ENCODE measurements at places on chromosomes 12 and 14.
A peak's percentile ranks its signal among the peaks of the same experiment; 100 is the strongest.

DNA sequence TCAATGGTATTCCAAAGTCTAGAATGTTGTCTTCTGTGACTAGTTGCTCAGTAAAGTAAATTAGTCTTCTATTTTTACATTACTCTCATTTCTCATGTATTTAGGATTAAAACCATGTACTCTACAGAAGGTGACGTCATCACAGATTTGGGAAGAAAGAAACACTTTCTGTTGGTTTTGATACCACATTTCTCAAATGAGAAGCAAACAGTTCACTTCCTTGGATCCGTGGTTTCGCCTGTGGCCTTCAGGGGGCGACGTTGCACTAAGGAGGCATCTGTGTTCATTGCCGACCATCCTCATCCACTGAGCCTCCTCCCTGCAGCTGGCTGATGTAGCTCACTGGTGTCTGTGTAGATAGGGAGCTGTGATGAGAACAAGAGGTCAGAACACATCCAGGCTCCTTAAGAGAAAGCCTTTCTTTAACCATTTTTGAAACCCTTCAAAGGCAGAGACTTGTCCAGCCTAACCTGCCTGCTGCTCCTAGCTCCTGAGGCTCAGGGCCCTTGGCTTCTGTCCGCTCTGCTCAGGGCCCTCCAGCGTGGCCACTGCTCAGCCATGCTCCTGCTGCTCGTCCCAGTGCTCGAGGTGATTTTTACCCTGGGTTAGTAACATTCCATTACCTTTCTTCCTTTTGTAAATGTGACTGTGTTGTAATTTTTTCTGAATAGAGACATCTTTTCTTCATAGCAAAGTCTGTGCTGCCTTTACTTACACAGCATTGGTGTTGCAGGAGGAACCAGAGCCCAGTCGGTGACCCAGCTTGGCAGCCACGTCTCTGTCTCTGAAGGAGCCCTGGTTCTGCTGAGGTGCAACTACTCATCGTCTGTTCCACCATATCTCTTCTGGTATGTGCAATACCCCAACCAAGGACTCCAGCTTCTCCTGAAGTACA is 220.6 kb upstream of the OR4E1 start:
- no peaks in the 10 kb centered on the region for H3K4me1 ChIP-seq
- H3K27me3 ChIP-seq, result no peaks in the 10 kb centered on the region

DNA sequence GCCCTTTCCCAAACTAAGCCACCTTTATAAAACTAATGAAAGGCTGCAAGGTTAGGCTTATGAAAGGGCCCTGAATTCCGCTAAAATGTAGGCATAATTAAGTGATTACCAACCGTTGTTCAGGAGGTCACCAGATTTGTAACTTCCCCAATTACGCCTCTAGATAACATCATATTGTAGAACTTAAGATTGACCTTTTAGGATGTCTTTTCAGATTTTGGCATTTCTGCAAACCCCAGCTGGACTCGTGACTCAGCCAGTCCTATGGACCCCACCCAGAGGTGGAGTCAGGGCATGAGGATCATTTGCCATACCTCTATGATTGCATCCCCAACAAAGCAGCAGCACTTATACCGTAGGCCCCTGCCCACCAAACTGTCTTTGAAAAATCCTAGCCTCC is 3.7 kb upstream of the LPCAT3 start:
- no peaks in the 10 kb centered on the region for H3K36me3 ChIP-seq
- peaks cover 17% of the 10 kb centered on the region for H3K4me1 ChIP-seq
- H3K27me3 ChIP-seq, result no peaks in the 10 kb centered on the region
- no peak overlapping the region for H3K27ac ChIP-seq
- no peak overlapping the region for H3K4me3 ChIP-seq

DNA sequence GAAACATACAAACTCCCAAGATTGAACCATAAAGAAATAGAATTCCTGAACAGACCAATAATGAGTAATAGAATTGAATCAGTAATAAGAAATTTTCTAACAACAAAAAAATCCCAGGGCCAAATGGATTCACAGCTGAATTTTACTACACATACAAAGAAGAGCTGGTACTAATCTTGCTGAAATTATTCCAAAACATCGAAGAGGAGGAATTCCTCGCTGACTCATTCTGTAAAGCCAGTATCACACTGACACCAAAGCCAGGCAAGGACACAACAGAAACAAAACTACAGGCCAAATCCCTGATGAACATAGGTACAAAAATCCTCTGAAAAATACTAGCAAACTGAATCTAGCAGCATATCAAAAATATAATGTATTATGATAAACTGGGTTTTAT is 367.8 kb upstream of the CLEC14A start:
- no peak for DNase-seq
- H3K27ac ChIP-seq, result no peak overlapping the region
- H3K4me3 ChIP-seq, result no peak overlapping the region
- H3K27me3 ChIP-seq, result no peaks in the 10 kb centered on the region
- H3K36me3 ChIP-seq, result no peaks in the 10 kb centered on the region
- H3K4me1 ChIP-seq, result no peaks in the 10 kb centered on the region

DNA sequence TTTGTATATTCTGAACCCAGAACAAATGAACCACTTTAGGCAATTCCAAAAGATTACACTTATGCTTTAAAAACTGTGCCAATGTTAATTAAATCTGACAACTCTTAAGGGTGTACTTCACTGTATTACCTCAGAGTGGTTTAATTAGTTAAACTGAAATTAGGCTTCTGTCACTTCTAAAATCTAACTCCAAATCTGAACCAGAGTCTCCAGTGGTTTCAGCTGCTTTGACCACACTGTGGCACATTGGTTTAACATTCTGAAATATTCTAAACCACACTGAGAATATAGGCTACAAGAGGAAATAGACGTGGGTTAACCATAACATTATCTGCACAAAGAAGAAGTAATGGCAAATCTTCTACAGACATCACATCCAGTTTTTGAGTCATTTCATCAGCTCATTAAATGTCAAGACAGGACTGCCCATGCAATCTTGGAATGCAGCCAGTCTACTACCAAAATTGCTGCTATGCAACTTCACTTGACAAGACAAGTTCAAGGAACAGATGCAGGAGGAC is 94.8 kb downstream of the LRP6 start:
- no peak for DNase-seq
- no peak overlapping the region for H3K27ac ChIP-seq
- H3K36me3 ChIP-seq, result no peaks in the 10 kb centered on the region
- H3K4me3 ChIP-seq, result no peak overlapping the region
- H3K27me3 ChIP-seq, result no peaks in the 10 kb centered on the region

DNA sequence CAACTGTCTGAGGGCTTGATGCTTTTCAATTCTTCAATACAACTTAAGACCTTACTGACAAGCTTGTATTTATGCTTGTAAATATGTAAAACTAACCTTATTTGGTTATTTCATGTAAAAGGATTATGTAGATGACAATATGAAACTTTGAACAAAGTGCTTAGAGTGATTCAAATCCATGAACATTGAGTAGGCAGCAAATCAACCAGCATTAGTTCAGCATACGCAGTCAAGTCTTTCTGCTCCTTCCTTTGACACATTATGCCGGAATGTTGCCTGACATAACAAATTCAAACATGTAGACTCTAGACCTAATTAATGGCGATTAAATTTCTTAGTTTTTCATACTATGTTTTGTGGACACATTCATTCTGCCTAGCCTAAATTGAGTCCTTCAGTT is 105.2 kb downstream of the FGD4 start:
- no peak for DNase-seq
- no peaks in the 10 kb centered on the region for H3K27me3 ChIP-seq
- no peak overlapping the region for H3K27ac ChIP-seq
- H3K36me3 ChIP-seq, result no peaks in the 10 kb centered on the region
- H3K4me3 ChIP-seq, result no peak overlapping the region

GRCh38 chr12:95517246-95517645 is 34.0 kb downstream of the USP44 start:
- no peaks in the 10 kb centered on the region for H3K4me1 ChIP-seq
- no peak for DNase-seq
- no peak overlapping the region for H3K4me3 ChIP-seq
- no peaks in the 10 kb centered on the region for H3K27me3 ChIP-seq
- no peak overlapping the region for H3K27ac ChIP-seq
- peaks cover 22% of the 10 kb centered on the region for H3K36me3 ChIP-seq

- H3K36me3 ChIP-seq, result no peaks in the 10 kb centered on the region
- H3K4me1 ChIP-seq, result no peaks in the 10 kb centered on the region
Observed at GRCh38 chr12:131197490-131197889, 243.8 kb downstream of the ADGRD1 start.

DNA sequence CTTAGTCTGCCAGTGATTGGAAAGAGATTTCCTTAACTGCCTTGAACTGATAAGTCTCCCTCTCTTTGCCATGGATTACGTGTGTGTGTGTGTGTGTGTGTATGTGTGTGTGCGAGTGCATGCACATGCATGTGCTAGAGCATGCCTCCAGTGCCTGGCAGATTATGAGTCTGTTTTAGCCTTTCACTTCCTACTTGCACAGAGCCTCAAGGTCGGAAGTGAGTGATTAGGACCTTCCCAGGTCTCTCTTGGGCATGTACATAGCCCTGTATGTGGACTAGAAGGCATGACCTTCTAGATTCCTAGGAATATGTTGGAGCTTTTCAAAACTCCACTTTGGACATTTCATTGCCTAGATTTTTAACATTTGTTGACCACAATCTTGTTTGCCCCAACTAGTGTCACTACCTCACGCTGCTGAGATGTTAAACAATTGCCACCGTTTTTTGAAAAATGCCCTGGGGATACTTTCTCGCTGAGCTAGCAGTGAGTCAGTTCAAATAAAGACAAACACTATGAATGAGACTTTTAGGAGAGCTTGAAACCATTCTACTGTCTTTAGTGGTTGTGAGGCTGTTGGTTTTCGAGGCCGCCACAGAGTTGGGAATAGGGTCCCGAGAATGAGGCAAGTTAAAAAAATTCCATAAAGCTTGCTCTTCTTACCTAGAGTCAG is 28.2 kb downstream of the KIAA0586 start:
- H3K4me1 ChIP-seq, result no peaks in the 10 kb centered on the region
- H3K27me3 ChIP-seq, result no peaks in the 10 kb centered on the region
- H3K27ac ChIP-seq, result no peak overlapping the region
- H3K36me3 ChIP-seq, result peaks cover 16% of the 10 kb centered on the region

DNA sequence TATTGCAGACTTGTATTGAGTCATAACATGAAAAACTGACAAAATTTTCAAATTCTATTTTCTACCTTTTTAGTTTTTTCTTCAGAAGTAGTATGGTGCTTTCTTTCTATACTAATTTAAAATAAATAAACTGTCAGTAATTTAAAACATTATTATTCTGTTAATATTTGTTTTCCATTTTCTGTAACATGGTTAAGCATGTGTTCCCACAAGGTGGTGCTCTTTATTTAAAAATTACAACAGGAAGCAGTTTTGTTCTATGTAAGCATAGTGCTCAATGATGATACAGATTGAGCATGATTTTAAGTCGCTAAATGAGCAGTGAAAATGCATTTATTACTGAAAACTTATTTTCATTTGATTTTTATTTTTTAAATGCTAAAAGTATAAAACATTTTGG is 114.6 kb downstream of the PPFIA2 start:
- no peak overlapping the region for H3K27ac ChIP-seq
- no peaks in the 10 kb centered on the region for H3K36me3 ChIP-seq
- H3K4me3 ChIP-seq, result no peak overlapping the region
- no peaks in the 10 kb centered on the region for H3K4me1 ChIP-seq

- H3K4me3 ChIP-seq, result no peak overlapping the region
- H3K27ac ChIP-seq, result no peak overlapping the region
- no peaks in the 10 kb centered on the region for H3K27me3 ChIP-seq
Observed at GRCh38 chr12:112354399-112354798, 27.8 kb downstream of the HECTD4 start.

- no peak for DNase-seq
- peaks cover 2% of the 10 kb centered on the region for H3K4me1 ChIP-seq
- H3K27ac ChIP-seq, result no peak overlapping the region
- H3K4me3 ChIP-seq, result no peak overlapping the region
- no peaks in the 10 kb centered on the region for H3K36me3 ChIP-seq
Observed at GRCh38 chr12:59080101-59080500, 159.8 kb upstream of the LRIG3 start.

DNA sequence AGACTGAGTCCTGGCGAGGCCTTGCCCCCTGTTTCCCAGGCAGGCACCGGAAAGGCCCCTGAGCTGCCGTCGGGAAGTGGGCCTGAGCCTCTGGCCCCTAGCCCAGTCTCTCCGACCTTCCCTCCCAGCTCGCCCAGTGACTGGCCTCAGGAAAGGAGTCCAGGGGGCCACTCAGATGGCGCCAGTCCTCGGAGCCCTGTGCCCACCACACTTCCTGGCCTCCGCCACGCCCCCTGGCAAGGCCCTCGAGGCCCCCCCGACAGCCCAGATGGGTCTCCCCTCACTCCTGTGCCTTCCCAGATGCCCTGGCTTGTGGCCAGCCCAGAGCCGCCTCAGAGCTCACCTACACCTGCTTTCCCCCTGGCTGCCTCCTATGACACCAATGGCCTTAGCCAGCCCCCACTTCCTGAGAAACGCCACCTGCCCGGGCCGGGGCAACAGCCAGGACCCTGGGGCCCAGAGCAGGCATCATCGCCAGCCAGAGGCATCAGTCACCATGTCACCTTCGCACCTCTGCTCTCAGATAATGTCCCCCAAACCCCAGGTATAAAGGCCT is 10.9 kb downstream of the TNS2 start:
- peak overlapping the region; percentile 43 for H3K27ac ChIP-seq
- H3K27me3 ChIP-seq, result no peaks in the 10 kb centered on the region
- H3K4me3 ChIP-seq, result no peak overlapping the region
- H3K4me1 ChIP-seq, result peaks cover 20% of the 10 kb centered on the region
- peaks cover 78% of the 10 kb centered on the region for H3K36me3 ChIP-seq

DNA sequence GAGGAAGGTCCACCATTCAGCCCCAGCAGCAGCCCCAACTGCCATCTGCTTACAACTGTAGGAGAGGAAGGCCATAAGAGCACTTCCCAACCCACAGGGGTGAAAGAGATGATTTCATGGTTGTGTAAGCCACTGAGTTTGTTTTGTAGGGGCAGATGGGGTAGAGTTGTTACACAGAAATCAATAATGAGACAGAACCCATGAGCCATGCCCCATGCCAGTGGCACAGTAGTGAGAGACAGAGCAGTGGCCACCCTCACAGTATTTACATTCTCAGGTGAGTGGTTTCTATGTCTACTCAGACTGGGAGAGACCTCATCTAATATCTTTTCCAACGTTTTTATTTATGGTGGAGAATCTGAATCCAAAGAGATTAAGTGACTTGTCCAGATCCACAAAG is 68.6 kb downstream of the NUAK1 start:
- H3K36me3 ChIP-seq, result peaks cover 22% of the 10 kb centered on the region
- peaks cover 21% of the 10 kb centered on the region for H3K4me1 ChIP-seq
- no peak for DNase-seq
- no peak overlapping the region for H3K27ac ChIP-seq
- H3K27me3 ChIP-seq, result no peaks in the 10 kb centered on the region

- no peaks in the 10 kb centered on the region for H3K27me3 ChIP-seq
- no peak overlapping the region for H3K27ac ChIP-seq
- no peak overlapping the region for H3K4me3 ChIP-seq
Observed at GRCh38 chr12:63206909-63207308, 55.9 kb upstream of the AVPR1A start.
